ENCODE measurements at places on chromosomes 2 and 18.
A peak's percentile ranks its signal among the peaks of the same experiment; 100 is the strongest.

- DNase-seq = peak; percentile 5
Measured at GRCh38 chr18:13726972-13727331, 479 bp downstream of the RNMT start.

- no peak for DNase-seq
Measured at GRCh38 chr2:238593236-238593635, 166.5 kb downstream of the ASB1 start.

DNA sequence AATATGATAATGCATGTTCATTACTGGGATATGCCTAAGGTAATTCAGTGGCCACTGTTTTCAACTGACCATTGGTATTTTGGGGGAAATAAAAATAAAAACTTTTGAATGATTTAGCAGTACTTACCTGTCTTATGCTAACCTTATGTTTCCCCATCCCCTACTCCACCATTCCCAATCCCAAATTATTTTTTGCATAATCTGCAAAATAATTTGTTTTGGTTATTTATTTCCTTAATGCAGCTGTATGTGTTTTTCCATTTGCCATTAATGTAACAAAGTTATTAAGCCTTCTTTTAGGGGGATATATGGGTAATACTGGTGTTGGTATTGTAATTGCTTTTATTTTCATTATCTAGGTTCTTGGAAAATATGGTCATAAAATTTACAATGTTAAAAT lies 213.9 kb upstream of the GULP1 start:
- DNase-seq = no peak

- no peak for DNase-seq
Measured at GRCh38 chr2:8285081-8285480, 396.8 kb upstream of the ID2 start.

DNA sequence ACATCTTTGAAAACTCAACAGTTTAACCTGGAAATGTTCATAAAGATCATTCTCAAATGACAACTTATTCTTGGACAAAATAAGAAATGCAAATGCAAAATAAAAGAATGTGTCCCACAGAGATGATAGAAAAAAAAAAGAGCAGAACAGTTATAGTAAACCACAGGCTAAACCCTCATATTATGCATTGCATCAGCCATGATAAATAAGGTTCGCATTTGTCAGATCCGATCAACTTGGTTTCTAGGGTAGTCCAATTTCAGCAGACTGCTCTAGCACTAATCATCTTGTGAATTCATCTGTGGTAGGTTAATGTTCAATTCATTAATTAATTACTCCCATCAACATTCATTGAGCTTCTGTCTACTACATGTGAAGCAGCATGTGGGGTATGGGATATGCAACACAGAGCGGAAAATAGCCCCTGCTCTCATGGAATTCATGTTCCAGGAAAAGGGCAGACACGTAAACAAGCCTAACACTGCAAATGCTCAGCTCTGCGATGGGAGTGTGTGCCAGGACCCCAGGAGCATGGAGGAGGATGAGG lies 316.2 kb upstream of the REV1 start:
- DNase-seq = no peak

GRCh38 chr18:69599377-69599776 lies 198.7 kb downstream of the DOK6 start:
- DNase-seq = no peak

GRCh38 chr2:232789082-232789481 lies 12.7 kb upstream of the KCNJ13 start:
- no peak for DNase-seq
